ENCODE measurements at places on chromosomes 6 and 20. TPM values are rescaled to one million over a fixed set of nuclear protein-coding genes. Genes with fewer than 3 reads are reported as not detected.

The PTCHD4 gene
- 4.2 TPM for total RNA-seq

The GNAS-AS1 gene
- total RNA-seq, result 0.30 TPM

The CDH4 gene
- total RNA-seq, result 11.0 TPM

The LGSN gene
- total RNA-seq, result 0.40 TPM

DNA sequence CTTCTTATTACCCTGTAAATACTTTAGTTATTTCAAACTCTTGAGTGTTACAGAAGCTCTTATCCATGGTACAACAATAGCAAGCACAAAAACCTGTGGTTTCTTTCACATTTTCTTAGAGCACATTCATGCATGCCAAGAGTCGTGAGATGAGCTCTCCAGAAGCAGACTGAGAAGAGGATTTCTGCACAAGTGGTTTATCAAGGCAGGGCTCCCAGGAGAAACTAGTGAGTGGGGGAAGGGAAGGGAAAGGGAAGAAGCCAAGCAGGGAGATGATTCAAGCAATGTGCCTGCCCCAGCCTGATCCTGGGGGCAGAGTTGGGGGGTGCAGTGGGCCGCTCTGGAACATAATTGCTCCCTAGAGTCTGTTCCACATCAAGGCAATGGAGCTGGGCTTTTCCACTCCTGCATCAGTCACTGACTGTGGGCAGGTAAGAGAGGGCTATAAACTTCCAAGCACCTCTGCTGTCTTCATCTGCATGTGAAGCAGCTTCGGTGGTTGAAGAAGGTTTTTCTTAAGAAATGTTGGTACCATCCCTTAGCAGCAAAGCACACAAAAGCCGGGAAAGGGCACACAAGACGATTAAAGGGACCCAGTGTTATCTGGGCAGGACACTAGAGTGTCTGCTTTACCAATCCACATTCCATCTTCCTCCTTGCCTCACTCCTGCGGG, 152.1 kb downstream of the PLCB4 start:
- DNase-seq, result no peak

DNA sequence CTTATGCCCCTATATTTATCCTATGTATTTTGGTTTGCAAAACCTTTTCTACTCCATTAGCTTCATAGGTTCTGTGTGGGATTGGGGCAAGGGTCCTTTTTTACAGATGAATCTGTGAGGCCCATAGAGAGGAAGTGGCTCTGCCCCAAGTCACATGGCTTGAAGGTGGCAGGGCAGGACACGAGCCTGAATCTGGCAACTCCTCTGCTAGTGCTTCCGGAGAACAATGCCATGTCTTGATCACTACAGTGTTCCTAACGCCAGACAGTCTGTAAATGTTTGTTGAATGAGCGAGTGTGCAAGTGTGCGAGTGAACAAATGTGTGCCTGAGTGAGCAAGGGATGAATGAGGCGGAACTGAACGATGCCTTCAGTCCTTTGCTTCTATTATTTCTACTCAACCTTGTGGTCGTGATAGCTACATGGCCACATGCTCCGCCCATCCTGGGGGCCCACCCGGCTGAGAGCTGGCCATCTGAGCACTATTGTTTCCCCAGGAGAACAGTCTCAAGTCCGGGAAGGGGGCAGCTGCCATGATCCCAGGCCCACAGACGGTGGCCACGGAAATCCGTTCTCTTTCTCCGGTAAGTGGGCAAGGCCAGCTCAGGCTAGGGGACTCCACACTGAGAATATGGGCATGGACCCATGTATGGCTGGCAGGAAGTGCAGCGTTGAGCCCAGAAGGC, 17.8 kb upstream of the AAR2 start:
- no peak for DNase-seq

GRCh38 chr20:54292185-54292584, 84.3 kb downstream of the PFDN4 start:
- no peak for DNase-seq

GRCh38 chr20:4563534-4563933, 158.2 kb upstream of the PRND start:
- DNase-seq, result no peak
